ENCODE measurements at places on chromosomes 5 and 9. TPM values are rescaled to one million over a fixed set of nuclear protein-coding genes. Genes with fewer than 3 reads are reported as not detected.

DNA sequence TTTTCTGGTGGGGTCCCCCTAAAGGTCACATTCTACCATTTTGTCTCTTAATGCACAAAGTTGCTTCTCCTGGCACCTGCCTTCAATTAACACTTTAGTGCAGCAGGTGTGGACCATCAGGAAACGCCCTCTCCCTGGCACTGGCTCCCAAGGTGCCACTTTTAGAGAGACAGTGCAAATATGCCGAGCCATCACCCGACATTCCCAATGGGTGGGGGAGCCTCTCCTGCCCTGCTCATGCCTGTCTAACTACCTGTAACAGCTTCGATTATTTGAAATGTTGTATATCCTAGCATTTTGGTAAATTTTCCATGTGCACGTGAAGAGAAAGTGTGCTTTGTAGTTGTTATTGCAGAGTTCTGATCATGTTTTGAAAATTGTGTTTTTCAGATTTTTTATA, 13.2 kb upstream of the LRRC14B start:
- no peak for DNase-seq

DMRT2 gene
- total RNA-seq: not detected

PCSK5 gene
- total RNA-seq: 5.3 TPM

- DNase-seq: no peak
Measured at GRCh38 chr5:119354537-119355243, 1.1 kb upstream of the TNFAIP8 start.

DNA sequence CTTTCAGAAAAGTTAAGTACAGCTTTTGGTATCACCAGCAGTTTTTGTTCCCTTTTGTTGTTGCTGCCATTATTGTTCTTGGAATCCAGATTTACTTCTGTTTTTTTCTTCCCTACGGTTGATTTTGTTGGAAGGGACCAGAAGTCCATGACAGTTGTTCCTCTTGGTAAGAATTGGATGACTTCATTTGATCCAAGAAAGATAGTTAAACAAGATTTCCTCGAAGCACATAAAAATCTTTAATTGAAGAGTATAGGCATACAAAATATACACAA, 65.4 kb downstream of the CDC42SE2 start:
- DNase-seq: no peak

- DNase-seq: no peak
Measured at GRCh38 chr9:136332482-136332983, 5.2 kb downstream of the GPSM1 start.

DNA sequence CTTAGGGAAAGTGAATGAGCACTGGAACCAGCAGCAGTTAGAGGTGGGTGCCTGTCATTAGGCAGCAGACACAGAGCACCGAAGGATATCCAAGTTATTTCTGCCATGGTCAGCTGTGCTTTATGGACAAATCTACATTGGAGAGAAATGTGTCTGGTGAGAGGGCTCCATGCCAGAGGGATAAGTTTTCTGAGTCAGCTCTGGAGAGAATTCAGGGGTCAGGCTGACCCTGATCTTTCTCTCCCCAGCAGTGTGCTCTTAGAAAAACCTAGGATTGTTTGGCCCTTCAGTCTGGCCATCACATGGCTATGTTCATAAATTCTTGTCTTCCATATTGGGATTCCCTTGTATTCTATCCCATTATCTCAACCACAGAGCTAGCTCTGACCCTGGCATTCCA, 8.9 kb upstream of the IL17B start:
- DNase-seq: no peak

ZNF608 gene
- total RNA-seq: 25.7 TPM

DEPDC1B gene
- total RNA-seq: 223 TPM

SPATA31D3 gene
- not detected for total RNA-seq

DNA sequence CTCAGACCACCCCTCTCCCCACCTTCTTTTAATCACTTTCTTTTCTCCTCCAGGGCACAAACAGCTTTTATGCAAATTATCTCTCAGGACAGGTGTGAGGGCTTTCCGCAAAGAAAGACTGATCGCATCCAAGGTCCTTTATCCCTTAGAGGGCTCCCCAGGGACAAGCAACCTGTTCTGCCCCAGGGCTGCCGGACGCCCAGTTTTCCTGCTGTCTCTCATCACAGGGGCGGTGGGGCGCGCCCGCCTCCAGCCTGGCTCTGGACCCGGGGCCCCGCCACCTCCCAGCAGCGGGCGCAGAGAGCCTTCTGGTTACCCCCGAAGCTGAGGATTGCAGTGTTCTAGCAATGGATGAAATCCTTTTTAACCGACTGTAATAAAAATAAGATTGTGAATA, 266.1 kb downstream of the CWC27 start:
- no peak for DNase-seq

DNA sequence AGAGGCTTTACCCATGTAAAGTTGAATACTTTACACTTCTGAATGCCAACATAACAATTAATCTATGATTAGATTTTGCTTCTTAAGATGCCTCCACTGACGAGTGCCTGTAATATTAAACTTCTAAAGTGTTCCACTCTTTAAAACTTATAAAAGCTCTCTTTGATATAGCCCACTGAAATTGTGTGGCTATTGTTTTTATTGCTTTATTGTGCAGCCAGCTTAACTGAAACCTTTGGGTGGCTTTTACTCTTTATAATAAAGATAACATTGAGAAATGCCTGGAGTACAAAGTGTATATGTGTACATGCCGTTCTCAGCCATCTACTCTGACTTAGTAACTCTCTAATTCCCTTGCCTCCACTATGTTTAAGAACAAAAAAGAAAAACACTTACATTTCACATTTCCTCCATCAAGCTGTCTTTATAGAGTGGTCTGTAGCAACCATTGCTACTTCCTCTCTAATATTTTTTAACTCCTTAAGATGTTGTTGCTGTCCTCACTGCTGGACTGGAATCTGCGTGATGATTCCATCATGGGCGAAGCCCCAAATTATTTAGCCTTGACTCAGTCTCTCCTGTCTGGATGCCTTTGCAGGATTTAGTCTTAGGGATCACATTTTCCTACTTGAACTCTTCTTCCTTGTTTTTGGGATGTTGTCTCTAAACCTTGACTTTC, 9.1 kb downstream of the PIK3R1 start:
- DNase-seq: no peak

GRCh38 chr5:151173711-151174611, 16.4 kb upstream of the ANXA6 start:
- DNase-seq: no peak

DNA sequence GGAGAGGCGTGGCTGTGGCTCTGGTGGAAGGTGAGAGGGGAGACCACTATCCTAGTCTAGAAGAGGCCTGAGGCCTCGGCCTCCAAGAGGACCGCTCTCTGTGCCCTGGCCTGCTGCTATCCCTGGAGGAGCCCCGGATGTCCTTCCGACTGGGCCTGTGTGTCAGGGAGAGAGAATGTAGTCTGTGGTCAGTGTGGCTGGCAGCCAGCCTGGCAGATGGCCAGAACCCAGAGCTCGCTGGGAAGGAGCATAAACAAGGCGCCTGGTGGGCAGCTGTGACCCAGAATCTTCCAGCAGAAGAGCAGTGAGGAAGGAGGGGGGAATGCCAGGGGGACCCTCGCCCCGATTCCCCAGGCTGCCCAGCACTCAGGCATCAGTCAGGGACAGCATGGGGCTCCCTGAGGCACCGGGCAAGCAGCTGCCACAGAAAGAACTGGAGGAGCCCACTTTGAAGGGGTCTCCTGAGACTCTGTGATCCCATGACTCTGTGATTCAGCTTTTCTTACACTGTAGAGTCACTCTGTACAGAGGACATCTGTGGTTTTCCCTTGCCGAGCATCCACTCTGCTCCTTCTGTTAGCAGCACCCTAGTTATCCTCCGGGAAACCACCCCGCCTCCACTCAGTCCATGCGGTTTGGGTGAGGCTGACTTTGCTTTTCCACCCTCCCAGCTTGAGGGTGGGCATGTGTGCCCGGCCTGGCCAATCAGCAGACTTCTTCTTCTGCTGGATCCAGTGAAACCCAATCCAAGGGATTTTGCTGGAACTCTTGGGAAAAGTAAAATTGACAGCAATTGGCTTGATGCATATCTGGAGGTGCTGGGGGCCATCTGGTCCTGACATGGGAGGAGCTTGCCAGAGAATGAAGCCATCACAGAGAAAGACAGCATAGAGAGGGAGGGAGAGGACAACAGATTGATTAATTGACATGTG, 46.2 kb upstream of the PWWP2A start:
- DNase-seq: peak; percentile 99

- DNase-seq: peak; percentile 22
Measured at GRCh38 chr5:54234304-54234933, 76.0 kb downstream of the ARL15 start.

- no peak for DNase-seq
Measured at GRCh38 chr5:172828911-172829431, 5.1 kb upstream of the ERGIC1 start.

ACOT12 gene
- total RNA-seq: not detected

GRCh38 chr5:56093970-56094369, 99.2 kb upstream of the IL6ST start:
- DNase-seq: no peak

GRCh38 chr5:145218982-145219381, 616.2 kb downstream of the PRELID2 start:
- DNase-seq: no peak

PCA3 gene
- total RNA-seq: not detected

BHMT2 gene
- total RNA-seq: not detected

DNA sequence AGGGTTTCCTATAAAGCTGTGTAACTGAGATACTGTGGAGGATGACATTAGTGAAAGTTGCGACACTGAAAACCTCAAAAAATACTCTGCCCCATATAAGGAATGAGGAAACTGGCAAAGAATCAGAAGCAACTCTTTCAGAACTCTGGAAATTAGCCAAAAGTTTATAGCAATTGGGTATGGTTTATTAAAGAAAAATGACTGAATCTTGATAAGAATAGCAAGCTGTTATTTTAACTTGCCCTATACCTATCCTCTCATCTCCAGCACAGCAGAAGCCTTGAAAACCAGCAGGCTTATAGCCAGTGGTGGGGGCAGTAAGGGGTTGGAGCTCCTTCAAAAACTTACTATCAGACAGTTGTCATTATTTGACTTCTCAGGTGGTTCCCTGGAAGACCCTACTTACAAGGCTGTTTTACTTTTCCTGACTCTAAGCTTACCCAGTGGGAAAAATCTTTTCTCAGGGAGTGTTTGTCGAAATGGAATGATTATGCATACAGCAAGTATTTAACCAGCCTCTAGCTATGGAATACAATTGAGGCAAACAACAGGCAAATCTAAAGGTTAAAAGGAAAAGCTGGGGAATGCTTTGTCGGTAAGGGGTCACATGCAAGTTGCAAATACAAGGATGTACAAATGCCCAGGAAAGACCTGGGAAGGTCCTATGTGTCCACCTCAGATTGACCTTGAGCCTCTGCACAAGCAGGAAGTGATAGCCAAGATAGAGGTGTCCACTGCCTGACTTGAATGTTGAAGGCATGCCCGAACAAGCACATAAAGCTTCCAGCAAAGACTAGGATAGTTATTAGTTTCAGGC, 21.0 kb upstream of the FAM151B start:
- DNase-seq: no peak

OR1Q1 gene
- total RNA-seq: not detected

- no peak for DNase-seq
Measured at GRCh38 chr9:93589688-93590087, 13.3 kb downstream of the PHF2 start.

CDKN2B gene
- total RNA-seq: 2.6 TPM

DNA sequence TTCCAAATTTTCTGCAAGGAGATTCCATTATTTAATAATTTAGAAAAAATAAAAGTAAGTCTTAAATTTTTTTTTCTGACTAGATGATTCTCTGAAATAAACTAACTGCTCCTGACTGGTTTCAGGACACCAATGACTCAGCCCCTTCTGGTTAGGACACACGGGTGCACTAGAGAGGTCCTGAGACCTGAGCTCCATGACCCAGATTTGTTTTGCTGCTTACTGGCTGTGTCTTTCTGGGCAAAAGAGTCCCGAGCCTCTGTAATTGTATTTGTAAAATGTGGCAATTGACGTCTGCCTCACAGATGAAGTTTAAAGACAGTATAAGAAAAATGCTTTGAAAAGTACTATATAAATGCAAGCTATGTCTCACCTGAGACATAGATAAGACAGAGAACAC, 89.1 kb downstream of the SLC24A2 start:
- peak; percentile 35 for DNase-seq

SLC25A2 gene
- total RNA-seq: not detected

Data from G401 (cell line).